Stimulated activated CD4-positive, alpha-beta T cell treated with anti-CD3 and anti-CD28 coated beads, Interleukin-15, amount 100 ng/mL, for 1 hour (primary cell): ENCODE measurements at places on chromosomes 6 and 20.

DNA sequence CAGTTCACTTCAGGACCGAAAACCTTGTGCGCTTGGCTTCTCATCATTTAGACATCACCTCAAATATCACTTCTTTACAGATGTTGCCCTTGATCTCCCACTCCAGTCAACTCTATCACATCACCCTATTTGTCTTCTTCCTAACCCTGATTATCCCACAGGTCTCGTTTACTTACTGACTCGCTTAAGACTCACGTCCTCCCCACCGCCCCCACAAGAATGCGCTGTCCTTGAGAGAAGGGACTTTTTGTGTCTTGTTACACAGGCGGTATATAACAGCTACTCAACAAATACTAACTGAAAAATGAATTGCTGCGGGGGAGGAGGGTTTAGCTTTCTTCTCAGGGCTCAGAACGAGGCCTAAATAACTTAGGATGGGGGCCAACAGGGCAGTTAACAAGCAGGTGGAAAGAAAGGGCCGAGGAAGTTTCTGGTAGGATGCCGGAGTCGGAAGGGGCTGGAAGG lies 527 bp downstream of the TOMM34 start:
- DNase-seq, result peak; percentile 57

- no peak for DNase-seq
Measured at GRCh38 chr6:114291428-114291827, 51.4 kb downstream of the HS3ST5 start.

DNA sequence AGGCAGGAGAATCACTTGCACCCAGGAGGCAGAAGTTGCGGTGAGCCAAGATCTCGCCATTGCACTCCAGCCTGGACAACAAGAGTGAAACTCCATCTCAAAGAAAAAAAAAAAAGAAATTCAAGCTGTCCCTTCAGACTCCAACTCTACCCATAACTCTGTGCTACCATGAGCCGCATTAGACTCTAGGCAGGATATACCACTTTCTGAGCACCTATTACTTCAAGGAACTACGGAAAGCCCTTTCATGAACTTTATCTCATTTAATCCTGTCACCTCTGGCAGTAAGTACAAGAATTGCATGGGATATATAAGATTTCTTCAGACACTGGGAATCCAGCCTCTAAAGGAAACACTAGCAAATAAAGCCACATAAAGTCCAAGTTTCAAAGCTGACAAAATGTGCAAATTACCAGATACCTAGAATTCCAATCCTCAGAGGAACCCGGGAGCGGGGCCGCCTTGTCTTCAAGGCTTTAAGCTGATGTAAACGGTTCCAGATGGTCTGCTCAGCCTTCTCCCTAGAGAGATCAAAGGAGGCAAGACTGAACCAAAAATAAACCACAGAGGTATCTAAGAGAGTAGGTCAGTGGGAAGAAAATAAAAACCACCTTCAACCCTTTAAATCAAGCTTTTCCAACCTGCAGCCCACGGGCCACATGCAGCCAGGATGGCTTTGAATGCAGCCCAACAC lies 9.4 kb downstream of the CDK5RAP1 start:
- no peak for DNase-seq

- no peak for DNase-seq
Measured at GRCh38 chr20:24017458-24017755, 28.8 kb upstream of the GGTLC1 start.

GRCh38 chr6:138907167-138907566 lies 80.9 kb downstream of the REPS1 start:
- DNase-seq, result no peak

DNA sequence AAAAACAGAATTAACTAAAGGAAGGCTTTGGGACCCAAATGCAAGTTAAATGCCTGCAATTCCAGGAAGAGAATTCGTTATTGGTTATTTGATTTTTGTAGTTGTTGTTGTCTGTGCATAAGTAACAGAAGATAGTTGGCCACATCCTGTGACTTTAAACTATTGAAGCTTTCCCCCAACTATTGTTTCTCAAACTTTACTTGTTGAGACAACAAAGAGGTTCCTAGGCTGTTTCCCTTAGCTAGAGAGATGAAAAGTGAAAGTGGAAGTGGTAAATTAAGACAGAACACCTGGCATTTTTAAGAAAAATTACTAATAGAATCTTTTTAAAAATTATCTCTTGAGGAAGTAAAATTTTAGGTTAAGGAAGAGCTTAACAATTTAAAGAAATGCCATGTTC lies 525.2 kb downstream of the PKHD1 start:
- DNase-seq, result no peak

DNA sequence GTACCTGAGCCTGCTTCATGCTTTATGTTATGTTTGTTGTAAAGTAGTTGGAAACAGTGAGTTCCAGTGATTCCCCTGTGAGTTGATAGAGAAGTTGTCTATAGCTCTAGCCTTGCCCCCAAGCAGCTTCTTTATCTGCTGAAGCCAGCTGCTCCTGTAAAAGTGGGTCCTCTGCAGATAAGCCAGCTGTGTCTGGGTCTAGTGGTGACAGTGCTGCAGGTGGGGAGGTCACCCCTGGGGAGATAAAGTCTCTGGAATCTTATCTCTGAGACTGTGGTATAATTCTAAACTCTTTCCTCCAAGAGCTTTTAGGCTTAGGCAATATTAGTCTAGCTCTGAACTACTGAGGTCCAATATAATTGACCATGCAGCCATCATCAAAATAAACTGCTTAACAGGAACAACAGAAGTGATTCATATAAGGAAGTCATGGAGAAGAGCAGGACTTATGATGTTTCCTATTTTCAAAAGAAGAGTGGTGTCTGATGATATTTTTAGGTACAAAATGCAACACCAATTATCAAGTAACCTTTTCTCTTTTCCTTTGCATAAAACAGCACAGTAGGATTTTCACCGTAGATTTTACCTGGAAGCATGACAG lies 44.2 kb upstream of the TMEM217 start:
- DNase-seq, result no peak

DNA sequence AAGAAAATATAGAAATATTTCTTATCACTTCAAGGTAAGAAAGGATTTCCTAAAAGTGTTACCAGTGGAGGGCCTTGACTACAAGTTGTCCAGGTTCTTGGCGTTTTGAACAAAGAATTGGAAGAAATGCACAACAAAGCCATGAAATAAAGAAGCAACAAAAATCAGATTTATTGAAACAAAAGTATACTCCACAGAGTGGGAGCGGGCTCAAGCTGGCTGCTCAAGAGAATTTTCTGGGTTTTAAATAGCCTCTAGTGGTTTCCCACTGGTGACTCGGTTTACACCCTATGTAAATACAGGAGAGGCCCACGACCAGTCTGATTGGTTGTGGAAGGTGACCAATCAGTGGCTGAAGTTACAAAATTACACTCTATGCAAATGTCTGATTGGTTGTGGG lies 64.2 kb downstream of the SAMD3 start:
- no peak for DNase-seq

- peak; percentile 36 for DNase-seq
Measured at GRCh38 chr20:667351-668034, 8.1 kb downstream of the SCRT2 start.

DNA sequence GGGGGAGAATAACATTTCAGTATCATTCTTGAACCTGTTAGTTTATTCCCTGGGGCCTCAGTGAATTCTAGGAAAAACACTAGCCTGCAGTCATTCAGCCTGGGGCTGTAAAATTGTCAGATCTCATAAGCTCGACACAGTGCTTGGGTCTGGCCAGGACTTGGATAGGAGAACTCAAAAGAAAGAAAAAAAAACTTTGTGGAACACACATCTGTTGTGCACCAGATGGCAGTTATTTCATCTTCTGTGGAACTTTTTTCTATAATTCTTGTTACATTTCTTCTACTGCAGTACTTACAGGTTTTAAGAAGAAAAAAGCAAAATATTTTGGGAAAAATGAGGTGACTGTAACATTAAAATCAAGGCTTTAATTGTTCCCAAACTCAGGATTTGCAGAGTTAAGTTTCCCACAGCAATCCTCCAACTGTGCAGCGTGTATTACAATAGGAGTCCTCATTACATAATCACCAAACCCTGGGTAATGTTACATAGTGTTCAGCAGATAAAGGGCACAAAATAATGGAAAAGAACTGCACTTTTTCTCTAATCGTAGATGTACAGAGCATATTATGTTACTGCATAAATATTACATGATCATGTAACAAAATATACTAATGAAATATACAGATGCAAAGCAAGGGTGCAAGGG lies 531.1 kb upstream of the CITED2 start:
- no peak for DNase-seq

- no peak for DNase-seq
Measured at GRCh38 chr6:31568537-31568961, 3.5 kb upstream of the LTA start.

DNA sequence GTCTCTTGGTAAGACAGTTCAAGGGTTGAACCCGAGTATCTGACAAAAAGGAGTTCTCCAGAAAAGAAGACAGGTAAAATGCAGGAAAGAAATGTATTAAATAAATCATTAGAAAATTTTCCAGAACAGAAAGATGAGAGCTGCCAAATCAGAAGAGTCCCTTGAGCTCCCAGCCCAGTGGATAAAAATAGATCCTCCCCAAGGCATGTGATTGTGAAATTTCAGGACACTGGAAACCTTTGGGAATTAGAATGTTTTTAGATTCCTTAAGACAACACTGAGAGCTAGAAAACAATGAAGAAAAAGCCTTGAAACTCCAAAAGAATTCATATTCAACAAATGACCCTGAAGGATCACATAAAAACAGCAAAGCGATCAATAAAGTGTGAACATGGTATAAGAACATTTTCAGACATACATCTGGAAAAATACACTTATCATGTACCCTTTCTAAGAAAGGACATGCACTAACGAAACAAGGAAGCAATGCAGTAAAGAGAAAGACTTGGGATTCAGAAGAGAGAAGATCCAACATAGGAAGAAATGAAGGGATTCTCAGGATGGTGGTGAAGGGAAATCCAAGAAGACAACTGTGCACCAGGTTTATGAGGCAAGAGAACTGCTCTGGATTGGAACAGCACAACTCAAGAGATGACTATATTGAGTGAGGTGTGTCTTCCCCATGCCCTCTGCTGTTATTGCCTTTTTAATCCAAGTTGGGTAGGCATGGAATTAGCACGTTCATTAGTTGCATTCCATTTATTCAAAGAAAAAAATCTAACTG lies 390.4 kb downstream of the SYNE1 start:
- DNase-seq, result no peak

GRCh38 chr6:170266061-170266825 lies 24.6 kb downstream of the DLL1 start:
- no peak for DNase-seq

- no peak for DNase-seq
Measured at GRCh38 chr6:98845211-98846020, 11.0 kb downstream of the POU3F2 start.

GRCh38 chr20:59403261-59403961 lies 103.0 kb downstream of the EDN3 start:
- DNase-seq, result peak; percentile 68

DNA sequence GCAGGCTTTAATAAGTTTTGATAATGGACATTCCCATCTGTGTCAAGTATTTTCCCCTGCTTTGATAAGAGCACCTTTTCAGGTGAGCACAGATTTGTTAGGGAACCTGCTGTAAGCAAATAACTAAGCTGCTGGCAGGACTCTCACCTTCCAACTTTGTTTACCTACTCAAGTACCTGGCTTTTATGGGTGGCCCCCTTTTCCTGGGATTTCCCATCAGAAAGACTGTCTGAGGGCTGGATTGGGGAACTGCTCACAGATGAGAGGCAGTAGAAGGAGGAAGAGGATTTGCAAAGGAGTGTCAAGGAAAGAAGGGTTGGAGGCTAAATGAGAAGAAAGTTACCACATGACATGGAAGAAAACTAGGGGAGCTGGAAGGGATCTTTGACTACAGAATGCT lies 210.1 kb upstream of the RIMS1 start:
- no peak for DNase-seq

DNA sequence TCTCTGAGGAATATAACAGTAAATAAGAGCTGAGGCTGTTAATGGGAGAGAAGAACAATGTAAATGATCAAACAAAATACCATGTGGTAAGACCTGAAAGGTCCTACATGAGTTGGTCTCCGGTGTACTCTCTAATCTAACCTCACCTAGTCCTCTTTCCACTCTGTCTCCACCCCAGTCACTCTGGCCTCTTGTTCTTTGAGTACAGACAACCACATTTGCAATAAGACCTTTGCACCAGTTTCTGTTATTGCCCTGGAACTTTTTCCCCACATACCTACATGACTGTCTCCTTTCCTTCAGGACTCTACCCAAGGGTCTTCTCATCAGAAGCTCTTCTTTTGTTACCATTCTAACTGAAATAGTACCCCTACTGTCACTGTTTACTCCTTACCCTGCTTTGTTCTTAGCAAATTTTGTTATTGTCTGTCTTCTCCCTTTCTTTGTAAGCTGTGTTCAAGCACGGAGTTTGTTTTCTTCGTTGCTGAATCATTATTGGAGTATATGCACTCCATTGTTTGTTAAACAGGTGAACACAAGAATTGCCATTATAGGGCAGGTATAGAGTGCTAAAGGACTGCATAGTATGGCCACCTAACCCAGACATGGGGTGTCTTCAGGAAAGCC lies 37.3 kb downstream of the MAPK14 start:
- no peak for DNase-seq

DNA sequence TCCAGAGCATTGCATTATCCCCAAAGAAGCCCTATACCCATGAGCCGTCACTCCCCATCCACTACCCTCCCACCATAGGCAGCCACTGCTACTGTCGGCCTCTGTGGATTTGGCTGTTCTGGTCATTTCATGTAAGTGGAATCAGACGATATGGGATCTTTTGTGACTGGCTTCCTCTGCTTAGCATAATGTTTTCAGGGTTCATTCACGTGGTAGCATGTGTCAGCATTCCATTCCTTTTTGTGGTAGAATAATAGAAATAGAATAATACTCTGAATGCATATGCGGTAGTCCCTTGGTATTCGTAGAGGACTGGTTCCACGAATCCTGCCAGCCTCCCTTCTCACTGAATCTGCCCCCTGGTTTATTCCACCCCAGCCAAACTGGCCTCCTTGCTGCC lies 402.6 kb upstream of the SULF2 start:
- DNase-seq, result no peak

- DNase-seq, result no peak
Measured at GRCh38 chr6:136889271-136890193, 32.6 kb upstream of the SLC35D3 start.

- DNase-seq, result no peak
Measured at GRCh38 chr20:8389381-8390036, 257.4 kb downstream of the PLCB1 start.

DNA sequence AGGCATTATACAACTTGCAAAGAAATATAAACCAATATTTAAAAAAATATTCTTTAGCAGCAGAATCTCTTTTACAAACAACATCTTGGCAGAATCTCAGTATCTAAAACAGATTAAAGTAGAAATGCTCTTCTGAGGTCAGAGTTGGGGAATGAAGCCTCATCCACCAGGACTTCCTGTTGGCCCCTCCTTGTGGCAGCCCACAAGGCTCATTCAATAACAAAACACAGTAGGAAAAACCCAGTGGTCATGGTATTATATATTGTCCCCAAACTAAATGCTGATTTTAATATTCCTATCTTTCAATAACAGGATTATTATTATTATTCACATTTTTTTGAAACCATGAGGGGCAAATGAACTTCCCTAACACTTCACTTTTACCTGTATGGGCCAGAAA lies 368.6 kb downstream of the BTBD9 start:
- no peak for DNase-seq
